ENCODE measurements at places on chromosomes 1 and 21. TPM values are rescaled to one million over a fixed set of nuclear protein-coding genes. Genes with fewer than 3 reads are reported as not detected.

DDR2 gene
- polyA plus RNA-seq = 1.1 TPM

INSRR gene
- polyA plus RNA-seq = not detected

EVA1B gene
- not detected for polyA plus RNA-seq

HSPG2 gene
- not detected for polyA plus RNA-seq
